ENCODE measurements at places on chromosomes 5 and 9.

DNA sequence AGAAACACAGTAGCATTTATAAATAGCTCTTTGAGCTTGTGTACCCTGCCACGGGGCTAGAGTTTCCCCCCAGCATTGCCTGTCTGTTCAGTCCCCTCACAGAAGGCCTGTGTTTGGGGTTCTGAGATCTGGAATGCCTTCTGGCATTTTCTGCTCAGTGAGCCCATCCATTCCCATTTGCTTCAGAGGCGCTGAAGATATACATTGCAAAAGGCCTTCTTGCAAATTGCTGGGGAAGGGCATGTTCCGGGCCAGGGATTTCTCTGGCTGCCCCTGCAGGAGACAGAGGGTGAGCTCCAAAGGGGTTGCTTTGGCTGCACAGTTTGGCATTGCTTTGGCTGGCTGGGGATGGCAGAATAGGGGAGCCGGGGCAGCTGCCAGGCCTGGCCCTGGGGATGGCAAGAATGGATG, 308.4 kb downstream of the MSX2 start:
- DNase-seq = no peak

- DNase-seq = peak; percentile 4
Measured at GRCh38 chr5:21831145-21831787, 1021.9 kb downstream of the CDH12 start.

- peak; percentile 94 for DNase-seq
Measured at GRCh38 chr5:180291943-180292831, at the start of gene MAPK9. TSS of gene MAPK9 (minus strand) at chr5:180292083. CDS start at chr5:180280561, 11,522 bp downstream.

DNA sequence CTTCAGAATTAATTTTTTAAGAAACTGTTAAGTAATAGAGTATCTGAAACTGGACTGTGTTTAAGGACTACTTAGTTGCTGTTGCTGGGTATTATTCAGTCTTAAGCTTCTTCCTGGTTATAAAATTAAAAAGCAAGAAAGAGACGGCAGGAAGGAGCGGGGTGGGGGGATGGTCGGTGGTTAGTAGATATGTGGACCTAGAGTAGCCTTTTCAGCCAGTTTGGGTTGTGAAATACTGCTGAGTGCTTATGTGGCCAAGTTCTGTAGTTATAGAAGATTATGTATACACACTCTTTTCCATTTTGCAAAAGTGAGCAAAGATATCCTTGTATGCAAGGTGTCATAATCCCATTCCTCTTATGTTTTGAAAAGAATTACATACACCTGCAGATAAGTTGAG, 28.5 kb downstream of the TRIO start:
- DNase-seq = no peak
